Activated naive CD8-positive, alpha-beta T cell treated with anti-CD3 and anti-CD28 coated beads for 36 hours (primary cell): ENCODE measurements at places on chromosomes 3 and 15.

DNA sequence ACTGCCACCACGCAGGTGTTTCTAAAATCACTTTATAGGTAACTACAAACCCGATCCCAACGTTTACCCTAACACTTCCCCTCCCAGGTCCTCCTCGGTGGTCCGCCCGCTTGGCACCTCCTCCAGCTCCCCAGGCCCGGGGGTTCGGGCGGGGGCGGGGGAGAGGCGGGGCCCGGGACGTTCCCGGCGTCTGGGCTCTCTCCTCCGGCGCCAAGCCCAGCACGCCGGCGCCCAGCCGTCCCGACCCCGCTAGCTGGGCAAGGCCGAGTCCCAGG is 562 bp downstream of the CGGBP1 start:
- H3K27ac ChIP-seq, result peak overlapping the region; percentile 97
- H3K36me3 ChIP-seq, result peaks cover 36% of the 10 kb centered on the region
- peak overlapping the region; percentile 92 for H3K4me3 ChIP-seq
- DNase-seq, result no peak

GRCh38 chr3:28726840-28727239 is 378.2 kb upstream of the AZI2 start:
- no peak overlapping the region for H3K4me3 ChIP-seq
- H3K36me3 ChIP-seq, result no peaks in the 10 kb centered on the region
- H3K4me1 ChIP-seq, result no peaks in the 10 kb centered on the region
- H3K27me3 ChIP-seq, result no peaks in the 10 kb centered on the region
- no peak overlapping the region for H3K27ac ChIP-seq

GRCh38 chr15:93179700-93180102 is 90.7 kb upstream of the RGMA start:
- peaks cover 8% of the 10 kb centered on the region for H3K27me3 ChIP-seq
- no peaks in the 10 kb centered on the region for H3K4me1 ChIP-seq

GRCh38 chr3:128950223-128950938 is 43.5 kb downstream of the CFAP92 start:
- DNase-seq, result no peak
- H3K36me3 ChIP-seq, result no peaks in the 10 kb centered on the region
- H3K27me3 ChIP-seq, result no peaks in the 10 kb centered on the region
- H3K27ac ChIP-seq, result no peak overlapping the region
- H3K4me3 ChIP-seq, result no peak overlapping the region
- no peaks in the 10 kb centered on the region for H3K4me1 ChIP-seq

DNA sequence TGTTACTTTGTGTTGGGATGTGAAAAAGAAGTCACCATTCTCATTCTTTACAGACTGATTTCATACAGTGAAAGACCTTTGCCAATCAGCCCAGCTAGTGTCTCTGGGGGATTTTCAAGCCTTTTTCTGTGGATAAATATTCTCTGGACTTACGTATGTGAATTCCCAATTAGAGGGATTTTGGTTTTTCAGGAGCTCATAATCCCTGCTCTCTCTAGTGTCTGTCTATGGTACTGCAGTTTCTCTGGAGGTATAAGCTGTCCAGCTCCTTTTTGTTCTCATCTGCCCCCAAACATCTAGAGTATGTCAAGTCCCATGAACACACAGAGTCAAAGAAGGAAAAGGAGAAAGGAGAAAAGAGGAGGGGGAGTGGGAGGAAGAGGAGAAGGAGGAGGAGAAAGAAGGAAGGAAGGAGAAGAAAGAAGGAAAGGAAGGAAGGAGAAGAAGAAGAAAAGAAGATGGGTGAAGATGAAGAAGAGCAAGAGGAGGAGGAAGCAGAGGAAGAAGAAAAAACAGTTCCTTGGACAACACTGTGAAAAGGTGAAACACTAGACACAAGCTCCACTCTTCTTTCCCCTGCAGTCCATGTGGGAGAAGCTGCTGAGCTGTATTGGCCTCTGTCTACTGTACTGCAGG is 218.6 kb downstream of the GREM1 start:
- no peak overlapping the region for H3K27ac ChIP-seq
- peaks cover 21% of the 10 kb centered on the region for H3K27me3 ChIP-seq
- DNase-seq, result no peak
- H3K4me1 ChIP-seq, result no peaks in the 10 kb centered on the region
- no peaks in the 10 kb centered on the region for H3K36me3 ChIP-seq

DNA sequence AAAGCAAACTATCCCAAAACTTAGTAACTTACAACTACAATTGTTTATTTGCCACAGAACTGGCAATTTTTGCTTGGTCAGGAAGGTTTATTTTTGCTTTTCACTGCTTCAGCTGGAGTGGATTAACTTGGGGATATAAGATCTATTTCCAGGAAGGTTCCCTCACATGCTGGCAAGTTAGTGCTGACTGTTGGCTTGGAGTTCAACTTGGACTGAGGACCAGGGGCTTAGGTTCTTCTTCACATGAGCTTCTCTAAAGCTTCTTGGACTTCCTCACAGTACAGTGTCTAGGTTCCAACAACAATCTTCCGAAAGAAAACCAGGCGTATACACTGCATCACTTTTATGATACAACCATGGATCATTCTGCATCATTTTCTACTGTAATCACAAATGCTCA is 264.4 kb downstream of the CHL1 start:
- H3K4me3 ChIP-seq, result no peak overlapping the region
- H3K27me3 ChIP-seq, result no peaks in the 10 kb centered on the region
- H3K36me3 ChIP-seq, result no peaks in the 10 kb centered on the region
- no peak overlapping the region for H3K27ac ChIP-seq
- no peak for DNase-seq

DNA sequence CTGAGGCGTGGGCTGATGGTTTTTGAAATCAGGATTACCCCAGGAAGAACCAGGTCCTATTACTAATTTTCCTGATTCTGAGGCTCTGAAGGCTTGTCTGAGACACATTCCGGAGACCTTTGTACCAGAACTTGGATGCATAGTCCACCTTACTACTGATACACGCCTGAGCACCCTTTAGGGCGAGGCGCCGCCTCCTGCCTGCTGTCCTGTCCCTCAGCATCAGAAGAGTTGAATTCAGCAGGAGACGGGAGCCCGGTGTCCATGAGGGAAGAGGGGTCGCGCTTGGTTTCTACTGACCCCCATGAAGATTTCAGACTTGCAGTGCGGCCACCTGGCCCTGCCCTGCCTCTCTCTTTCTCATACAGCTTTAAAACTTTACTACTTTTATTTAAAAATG is 49.9 kb downstream of the KLF13 start:
- DNase-seq, result no peak
- H3K27me3 ChIP-seq, result no peaks in the 10 kb centered on the region
- H3K36me3 ChIP-seq, result peaks cover 40% of the 10 kb centered on the region
- H3K4me1 ChIP-seq, result peaks cover 55% of the 10 kb centered on the region

- H3K4me1 ChIP-seq, result peaks cover 36% of the 10 kb centered on the region
- H3K36me3 ChIP-seq, result peaks cover 34% of the 10 kb centered on the region
- H3K27me3 ChIP-seq, result no peaks in the 10 kb centered on the region
These were observed 515 bp downstream of the EIF4G1 start for GRCh38 chr3:184314700-184315542.

- no peaks in the 10 kb centered on the region for H3K36me3 ChIP-seq
- H3K27ac ChIP-seq, result no peak overlapping the region
- no peaks in the 10 kb centered on the region for H3K27me3 ChIP-seq
- H3K4me3 ChIP-seq, result no peak overlapping the region
These were observed 325.9 kb upstream of the CTDSPL start for GRCh38 chr3:37535526-37536432.

DNA sequence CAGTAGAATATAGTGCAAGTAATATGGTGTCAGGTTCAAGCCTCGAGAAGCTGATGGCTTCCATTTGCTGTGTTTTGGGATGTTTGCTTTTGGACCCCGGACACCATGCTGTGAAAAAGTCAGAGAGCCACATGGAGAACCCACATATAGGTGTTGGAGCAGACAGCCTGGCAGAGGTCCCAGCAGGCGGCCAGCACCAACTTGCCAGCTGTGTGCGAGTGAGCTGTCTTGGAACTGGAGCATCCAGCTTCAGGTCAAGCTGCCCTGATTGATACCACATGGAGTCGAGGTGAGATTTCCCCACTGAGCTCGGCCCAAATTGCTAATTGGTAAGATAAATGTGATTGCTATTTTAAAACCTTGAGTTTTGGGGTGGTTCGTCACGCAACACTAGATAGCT is 185.7 kb upstream of the TBL1XR1 start:
- H3K4me1 ChIP-seq, result peaks cover 10% of the 10 kb centered on the region
- H3K4me3 ChIP-seq, result no peak overlapping the region
- peaks cover 1% of the 10 kb centered on the region for H3K36me3 ChIP-seq
- DNase-seq, result no peak
- H3K27ac ChIP-seq, result no peak overlapping the region

GRCh38 chr15:52730173-52730572 is 51.0 kb upstream of the ATOSA start:
- DNase-seq, result no peak
- H3K4me3 ChIP-seq, result no peak overlapping the region
- H3K36me3 ChIP-seq, result no peaks in the 10 kb centered on the region
- peak overlapping the region; percentile 83 for H3K27ac ChIP-seq
- no peaks in the 10 kb centered on the region for H3K27me3 ChIP-seq

DNA sequence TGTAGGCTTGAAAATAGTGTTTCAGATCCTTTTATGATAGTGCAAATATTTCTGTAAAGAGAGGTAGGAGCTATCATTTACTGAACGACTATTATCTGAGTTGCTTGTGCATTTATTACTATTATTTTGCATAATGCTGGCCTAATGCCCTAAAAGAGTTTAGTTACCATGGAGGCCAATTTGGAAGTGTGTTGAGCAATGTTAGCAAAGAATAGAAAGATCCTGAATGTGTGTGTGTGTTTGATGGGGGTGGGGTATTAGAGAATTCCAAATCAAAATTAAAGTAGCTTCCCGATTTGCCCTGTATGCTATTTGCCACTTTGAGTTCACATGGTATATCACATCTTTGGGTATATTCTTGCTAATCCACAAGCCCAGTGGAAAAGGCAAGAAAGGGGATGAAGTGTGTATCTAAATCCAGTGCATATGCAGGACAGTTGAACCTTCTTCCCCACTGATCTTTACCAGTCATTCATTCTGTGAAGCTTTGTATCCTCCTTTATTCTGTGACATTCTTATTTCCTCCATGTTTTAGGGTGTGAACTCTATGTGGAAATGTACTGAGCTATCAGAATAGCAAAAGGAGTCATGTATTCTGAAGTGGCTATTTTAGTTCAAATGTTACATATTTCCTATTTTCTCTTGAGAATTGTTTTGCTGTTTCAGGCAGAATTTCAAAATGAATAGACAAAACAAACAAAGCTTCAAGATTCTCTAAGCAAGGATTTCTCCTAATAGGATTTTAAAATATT is 45.7 kb upstream of the PLSCR5 start:
- no peaks in the 10 kb centered on the region for H3K4me1 ChIP-seq
- no peaks in the 10 kb centered on the region for H3K36me3 ChIP-seq
- H3K4me3 ChIP-seq, result no peak overlapping the region
- no peaks in the 10 kb centered on the region for H3K27me3 ChIP-seq
- no peak overlapping the region for H3K27ac ChIP-seq
- DNase-seq, result no peak

- peaks cover 4% of the 10 kb centered on the region for H3K27me3 ChIP-seq
- no peaks in the 10 kb centered on the region for H3K36me3 ChIP-seq
- no peak for DNase-seq
- H3K4me1 ChIP-seq, result peaks cover 11% of the 10 kb centered on the region
- H3K27ac ChIP-seq, result peak overlapping the region; percentile 72
- no peak overlapping the region for H3K4me3 ChIP-seq
These were observed 494.6 kb downstream of the NTRK3 start for GRCh38 chr15:87761736-87762509.

GRCh38 chr3:171829841-171830517 is 13.2 kb upstream of the TMEM212 start:
- H3K4me1 ChIP-seq, result peaks cover 2% of the 10 kb centered on the region
- H3K36me3 ChIP-seq, result no peaks in the 10 kb centered on the region
- H3K27me3 ChIP-seq, result peaks cover 26% of the 10 kb centered on the region
- no peak overlapping the region for H3K27ac ChIP-seq
- no peak for DNase-seq

DNA sequence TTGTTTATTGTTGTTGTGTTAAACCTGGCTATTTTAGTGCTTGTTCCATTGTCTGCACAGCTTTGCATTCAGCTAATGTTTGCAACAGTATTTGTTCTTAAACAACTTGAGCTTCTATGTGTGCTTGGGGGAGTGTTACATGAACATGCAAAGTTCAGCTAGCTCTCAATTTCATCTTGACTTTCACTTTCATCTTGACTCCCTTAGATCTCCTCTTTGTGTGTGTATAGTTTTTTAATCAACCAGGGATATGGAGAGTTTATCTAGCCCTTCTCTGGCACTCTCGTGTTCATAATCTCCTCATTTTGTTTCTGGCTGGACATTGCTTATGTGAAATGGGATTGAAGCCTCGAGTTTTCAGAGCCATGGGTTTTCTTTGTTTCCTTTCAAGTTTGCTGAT is 212.4 kb upstream of the ZBTB20 start:
- no peaks in the 10 kb centered on the region for H3K27me3 ChIP-seq
- no peak overlapping the region for H3K4me3 ChIP-seq
- H3K36me3 ChIP-seq, result no peaks in the 10 kb centered on the region
- DNase-seq, result no peak

- no peak overlapping the region for H3K27ac ChIP-seq
- no peak overlapping the region for H3K4me3 ChIP-seq
- peaks cover 3% of the 10 kb centered on the region for H3K27me3 ChIP-seq
- no peaks in the 10 kb centered on the region for H3K36me3 ChIP-seq
- DNase-seq, result no peak
These were observed 62.7 kb downstream of the SSUH2 start for GRCh38 chr3:8581806-8582445.

DNA sequence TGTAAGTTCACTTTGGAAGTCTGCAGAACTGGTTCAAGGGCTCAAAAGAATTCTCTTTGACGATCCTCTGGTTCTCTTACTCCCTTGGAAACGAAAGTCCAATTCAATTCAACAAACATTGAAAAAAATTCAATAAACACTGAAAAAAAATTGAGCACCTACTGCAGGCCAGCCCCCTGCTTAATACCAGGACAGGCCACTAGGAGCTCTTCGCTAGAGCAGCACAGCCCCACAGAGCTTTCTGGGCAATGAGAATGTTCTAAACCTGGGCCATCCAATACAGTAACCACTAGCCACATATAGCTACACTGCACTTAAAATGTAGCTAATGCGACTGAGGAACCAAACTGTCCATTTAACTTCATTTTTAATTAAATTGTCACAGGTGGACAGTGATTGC is 50.4 kb upstream of the DCLK3 start:
- no peak overlapping the region for H3K27ac ChIP-seq
- H3K27me3 ChIP-seq, result no peaks in the 10 kb centered on the region
- no peaks in the 10 kb centered on the region for H3K36me3 ChIP-seq
- no peak overlapping the region for H3K4me3 ChIP-seq
- H3K4me1 ChIP-seq, result no peaks in the 10 kb centered on the region
- DNase-seq, result no peak

DNA sequence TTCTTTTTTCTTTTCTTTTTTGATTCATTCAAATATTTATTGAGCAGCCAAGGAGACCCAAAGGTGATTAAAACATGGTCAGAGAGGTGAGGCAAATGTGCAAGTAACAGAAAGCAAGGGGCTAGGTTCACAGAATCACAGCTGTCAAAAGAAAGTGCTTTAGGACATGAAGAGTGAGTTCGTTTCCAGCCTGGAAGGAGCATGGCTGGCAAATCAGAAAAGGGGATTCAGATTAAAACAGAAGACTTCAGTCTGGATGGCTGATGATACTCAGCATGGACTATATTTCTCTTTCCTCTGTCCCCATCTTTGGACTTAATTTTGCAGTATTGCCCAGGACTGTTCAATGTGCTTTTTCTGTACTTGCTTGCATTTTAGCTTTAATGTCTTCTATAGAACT is 151.2 kb downstream of the NR1D2 start:
- DNase-seq, result no peak
- H3K4me3 ChIP-seq, result no peak overlapping the region
- no peak overlapping the region for H3K27ac ChIP-seq
- H3K36me3 ChIP-seq, result no peaks in the 10 kb centered on the region
- no peaks in the 10 kb centered on the region for H3K4me1 ChIP-seq
